Left cardiac atrium (tissue), 4 donors: ENCODE measurements at places on chromosomes 7 and 10. TPM values are rescaled to one million over a fixed set of nuclear protein-coding genes. Genes with fewer than 3 reads are reported as not detected.

Gene GHRHR
- total RNA-seq = not detected

Gene GSTO1
- total RNA-seq = 134 TPM

Gene GBX1
- total RNA-seq = 0.56 TPM

Gene SPDYE18
- total RNA-seq = 0.94 TPM

Gene MRPS33
- 78.4 TPM for total RNA-seq

Gene HOXA6
- not detected for total RNA-seq
